Adrenal gland (tissue), 19 donors: ENCODE measurements at places on chromosomes 2 and 18.

DNA sequence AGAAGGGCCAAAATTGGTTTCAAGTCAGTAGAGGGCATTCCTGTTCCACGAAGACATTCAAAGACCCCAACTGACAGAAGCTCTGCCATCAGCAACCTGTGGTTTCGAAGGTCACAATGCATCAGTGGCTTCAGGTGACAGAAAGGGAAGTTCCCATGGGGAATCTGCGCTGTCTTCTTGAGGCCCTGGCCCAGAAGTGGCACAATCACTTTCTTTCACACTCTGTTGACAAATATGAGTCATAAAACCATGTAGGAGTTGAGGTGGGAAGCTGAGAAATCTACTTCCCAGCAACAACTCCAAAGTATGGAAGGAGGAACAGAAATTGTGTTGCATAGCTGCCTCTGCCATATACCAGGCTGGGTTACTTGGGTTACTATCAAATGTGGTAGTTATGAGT, 621.1 kb upstream of the FANCL start:
- DNase-seq, result no peak

DNA sequence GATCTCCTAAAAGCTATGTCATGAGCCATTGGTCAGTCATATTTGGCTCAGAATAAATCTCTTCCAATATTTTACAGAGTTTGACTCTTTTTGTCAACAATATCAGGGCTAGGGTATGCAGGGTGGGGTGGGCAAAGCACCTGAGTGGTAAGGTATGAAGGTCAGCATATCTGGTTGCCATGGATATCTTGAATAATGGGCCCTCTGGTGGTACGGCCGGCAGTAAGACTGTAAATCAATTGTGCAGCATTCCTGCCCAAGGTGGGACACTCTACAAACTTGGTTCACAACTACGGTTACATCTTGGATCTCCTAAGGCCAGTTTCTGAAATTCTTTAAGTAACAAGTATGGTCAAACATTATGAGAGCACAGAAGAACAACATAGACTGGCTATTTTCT, 119.6 kb downstream of the SPOPL start:
- no peak for DNase-seq

DNA sequence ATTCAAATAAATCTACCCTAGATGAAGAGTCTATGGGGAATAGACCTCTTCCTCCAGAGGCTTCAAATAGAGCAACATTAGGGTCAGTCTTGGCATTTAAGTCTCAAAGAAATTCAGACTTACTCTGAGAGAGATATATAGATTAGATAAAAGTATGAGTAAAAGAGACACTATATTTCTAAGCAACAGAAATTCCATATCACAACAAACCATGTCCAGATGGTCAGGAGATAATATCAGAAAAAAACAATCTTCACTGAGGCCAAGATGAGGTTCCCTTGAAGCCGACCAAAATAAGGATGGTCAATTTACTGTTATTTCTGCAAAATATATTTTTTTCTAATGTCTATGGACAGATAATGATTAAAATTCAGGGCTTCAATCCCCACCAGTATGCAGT, 89.1 kb upstream of the NOSTRIN start:
- DNase-seq, result no peak

GRCh38 chr2:167986223-167986622, 261.2 kb downstream of the STK39 start:
- DNase-seq, result no peak

GRCh38 chr2:231415029-231415428, 19.5 kb downstream of the B3GNT7 start:
- DNase-seq, result no peak

GRCh38 chr2:64653109-64654062, at the start of gene SERTAD2:
SERTAD2 (minus strand) TSS chr2:64653913; CDS start chr2:64636871, 17,042 bp downstream.
- DNase-seq, result peak; percentile 93

- DNase-seq, result peak; percentile 47
Observed at GRCh38 chr2:8004250-8004681, 677.6 kb upstream of the ID2 start.

DNA sequence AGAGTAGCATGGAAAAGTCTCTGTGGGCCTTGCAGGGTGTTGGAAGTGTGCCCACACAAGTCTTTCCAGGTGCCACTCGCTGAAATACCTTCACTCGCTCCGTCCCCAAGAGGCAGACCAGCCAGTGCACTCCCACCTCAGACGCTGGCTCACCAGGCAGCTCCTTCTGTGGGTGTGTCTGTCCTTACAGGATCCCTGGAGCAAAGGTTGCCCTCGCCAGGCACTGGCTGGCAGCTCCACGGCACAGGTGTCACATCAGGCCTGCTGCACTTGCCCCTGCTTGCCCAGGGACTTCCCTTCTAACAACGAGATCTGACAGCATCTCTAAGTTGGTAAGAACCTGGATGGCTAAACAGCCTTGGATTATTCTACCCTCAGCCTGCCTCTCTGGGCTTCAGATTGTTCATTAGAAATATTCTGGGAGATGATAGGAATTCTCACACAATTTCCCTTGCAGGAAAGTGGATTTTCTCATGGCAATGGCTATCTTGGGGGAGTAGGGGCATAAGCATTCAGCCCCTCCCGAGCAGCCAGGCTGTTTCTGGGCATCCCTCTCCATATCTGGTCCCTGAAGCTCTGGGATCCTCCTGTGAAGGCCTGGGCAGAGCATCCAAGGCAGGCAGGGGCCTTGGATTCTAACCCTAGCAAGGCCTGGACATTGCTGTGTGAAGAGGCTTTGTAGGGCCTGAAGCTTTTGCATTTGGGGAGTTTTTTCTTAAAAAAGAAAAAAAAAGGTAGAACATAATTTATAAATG, 262.1 kb downstream of the MYCN start:
- no peak for DNase-seq

DNA sequence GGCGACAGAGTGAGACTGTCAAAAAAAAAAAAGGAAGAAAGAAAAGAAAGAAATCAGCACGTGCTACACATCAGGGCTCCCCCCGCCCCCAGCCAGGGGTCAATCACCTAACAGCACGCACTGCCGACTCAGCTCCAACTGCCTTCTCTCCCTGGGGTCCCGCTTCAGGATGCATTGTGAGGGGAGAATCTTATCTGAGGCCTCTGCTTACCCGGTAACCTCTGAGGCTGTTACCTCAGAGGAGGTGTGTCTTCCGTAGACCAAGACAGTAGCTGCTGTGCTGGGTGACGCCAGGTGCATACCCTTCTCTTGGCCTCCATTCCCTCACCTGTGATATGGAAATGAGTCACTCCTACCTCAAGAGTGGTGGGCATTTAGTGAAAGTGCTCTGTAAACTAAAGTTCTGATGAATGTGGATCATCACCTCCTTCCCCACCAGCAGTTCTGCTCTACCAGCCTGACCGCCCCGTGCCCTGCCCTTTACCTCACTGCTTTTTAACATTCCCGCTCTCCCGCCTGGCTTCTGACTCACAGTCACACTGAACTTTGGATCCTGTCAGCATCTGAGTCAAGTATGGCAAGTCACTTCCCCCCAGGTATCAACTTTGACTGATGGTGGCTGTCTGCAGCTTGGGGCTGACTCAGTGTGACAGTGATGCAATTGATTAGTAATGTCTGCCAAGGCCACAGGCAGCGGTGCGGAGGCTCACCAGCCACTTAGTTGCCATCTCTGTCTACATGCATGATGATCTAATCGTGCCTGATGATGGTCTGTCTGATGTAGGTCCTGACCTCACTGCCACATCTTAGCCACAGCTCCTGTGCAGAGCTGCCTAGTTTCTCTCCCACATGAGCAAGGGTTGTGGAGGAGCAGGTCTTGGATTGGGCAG, 20.1 kb downstream of the ARID5A start:
- DNase-seq, result peak; percentile 91

GRCh38 chr2:186101616-186102015, 363.0 kb downstream of the FSIP2 start:
- no peak for DNase-seq

DNA sequence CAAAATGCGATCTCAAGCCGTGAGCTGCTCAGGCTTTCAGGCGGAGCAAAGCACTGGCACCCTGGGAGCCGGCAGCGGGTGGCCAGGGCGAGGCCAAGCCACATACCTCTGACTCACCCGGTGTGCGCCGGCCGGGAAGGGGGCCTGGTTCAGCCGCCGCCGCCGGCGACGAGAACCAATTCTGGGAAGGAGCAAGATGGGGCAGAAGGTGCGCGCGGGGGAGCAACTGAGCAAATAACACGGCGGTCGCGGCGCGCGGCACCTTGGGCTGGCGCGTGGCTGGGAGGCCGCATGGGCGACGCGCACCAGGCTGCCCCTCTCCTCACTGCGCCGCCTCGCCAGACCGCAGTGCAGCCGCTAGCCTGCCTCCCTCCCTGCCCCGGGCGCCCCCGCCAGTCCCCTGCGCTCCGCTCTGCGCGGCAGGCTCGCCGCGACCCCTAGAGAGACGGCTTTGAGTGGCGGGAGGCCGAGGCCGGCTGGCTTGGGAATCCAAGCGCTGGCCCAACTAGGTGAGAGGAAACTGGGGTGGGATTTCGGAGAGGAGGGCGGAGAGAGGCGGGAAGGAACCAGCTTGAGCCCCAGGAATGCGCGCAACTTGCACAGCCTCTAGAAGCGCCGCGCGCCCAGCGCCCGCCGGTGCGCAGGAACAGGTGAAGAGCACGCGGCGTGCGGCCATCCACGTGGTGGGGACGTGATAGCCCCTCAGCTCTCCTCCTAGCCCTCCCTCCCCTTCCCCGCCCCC, 3.2 kb downstream of the NRP2 start:
- peak; percentile 67 for DNase-seq

- DNase-seq, result peak; percentile 11
Observed at GRCh38 chr18:57561728-57562423, 24.6 kb downstream of the FECH start.

- DNase-seq, result peak; percentile 10
Observed at GRCh38 chr2:98379311-98380202, 33.3 kb downstream of the CNGA3 start.

DNA sequence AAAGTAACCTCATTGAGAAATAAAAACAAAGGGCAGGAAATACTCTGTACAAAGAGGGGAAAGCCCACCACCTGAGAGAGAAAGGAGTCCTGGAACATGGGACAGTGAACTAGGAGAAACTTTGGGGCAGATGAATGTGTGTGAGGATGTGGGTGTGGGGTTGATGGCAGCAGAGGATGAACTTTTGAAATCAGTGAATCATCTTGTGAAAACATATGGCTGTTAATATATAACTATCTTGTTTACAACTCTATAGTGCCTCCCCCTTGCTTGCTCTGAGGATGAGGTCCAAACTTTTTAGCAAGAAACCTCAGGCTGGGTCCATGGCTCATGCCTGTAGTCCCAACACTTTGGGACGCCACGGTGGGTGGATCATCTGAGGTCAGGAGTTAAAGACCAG, 171.8 kb upstream of the LHCGR start:
- DNase-seq, result no peak

DNA sequence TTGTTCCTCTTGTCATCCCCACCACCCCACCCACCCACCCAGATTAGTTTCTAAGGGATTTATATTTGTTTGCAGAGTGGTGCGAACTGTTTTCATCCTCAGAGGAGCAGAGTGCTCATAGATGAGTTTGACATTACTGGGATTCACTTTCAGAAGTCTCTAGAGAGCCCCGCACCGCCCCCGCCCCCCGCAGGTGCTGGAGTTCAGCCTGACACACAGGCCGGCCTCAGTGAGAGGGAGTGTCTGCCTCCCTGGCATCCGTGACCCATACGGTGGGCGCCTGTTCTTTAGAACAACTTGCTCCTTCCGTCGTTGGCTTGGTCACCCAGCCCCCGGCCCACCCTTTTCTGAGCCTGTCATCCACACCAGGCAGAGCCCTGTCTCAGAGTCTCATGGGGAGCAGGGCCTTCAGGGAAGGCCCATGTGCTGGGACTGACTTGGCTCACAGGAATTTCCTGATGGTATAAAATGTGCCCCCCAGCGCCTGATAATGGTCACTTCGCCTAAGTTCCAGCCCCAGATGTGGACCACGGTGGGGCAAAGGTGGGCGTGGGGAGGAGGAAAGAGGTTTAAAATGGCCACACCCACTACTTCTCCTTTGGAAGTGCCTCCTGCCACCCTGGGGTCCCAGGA, 44.3 kb downstream of the HPCAL1 start:
- DNase-seq, result no peak

- no peak for DNase-seq
Observed at GRCh38 chr2:140178234-140178633, 1398.0 kb upstream of the NXPH2 start.

- DNase-seq, result peak; percentile 67
Observed at GRCh38 chr2:70094978-70095719, 7.9 kb downstream of the PCBP1 start.
